C1 segment of cervical spinal cord (tissue), 14 donors: ENCODE measurements at places on chromosomes 4 and X.

- DNase-seq: no peak
Observed at GRCh38 chr4:22407361-22407760, 108.5 kb downstream of the ADGRA3 start.

DNA sequence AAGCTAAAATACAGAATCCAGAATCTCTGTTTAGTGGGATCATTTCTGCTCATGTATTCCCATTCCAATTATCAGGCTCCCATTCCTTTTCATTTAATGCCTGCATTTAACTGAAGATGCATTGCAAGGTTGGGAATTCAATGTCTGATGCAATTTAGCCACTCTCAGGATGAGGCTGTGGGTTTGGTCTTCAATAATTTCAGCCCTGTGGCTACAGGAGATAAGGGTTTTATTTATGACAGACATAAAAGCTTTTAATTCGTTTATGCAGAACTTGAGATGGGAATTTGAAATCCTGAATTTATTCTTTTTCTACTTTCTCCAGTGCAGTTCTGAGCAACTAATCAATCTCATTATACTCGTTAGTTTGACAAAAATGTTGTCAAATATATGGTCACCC lies 1225.9 kb downstream of the PCDH18 start:
- DNase-seq: no peak

DNA sequence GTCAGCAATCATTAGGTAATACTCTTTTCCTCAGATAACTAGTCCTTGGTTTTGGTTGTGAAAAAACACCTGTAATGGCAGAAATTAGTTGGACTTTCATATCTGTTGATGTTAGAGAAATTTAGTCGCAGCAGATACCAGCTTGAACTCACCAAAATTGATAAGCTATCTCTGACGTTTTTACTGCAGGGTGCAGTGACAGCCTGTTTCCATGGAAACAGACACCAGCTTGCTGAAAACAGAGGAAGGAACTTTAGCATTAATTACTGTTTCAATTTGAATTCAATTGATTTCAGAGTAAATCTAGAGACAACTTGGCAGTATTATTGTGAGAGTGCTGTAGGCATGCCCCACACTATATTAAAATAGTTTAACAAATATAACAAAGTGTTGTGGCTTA lies 246.5 kb downstream of the PPP1R2C start:
- DNase-seq: no peak

GRCh38 chr4:152500800-152501434 lies 35.0 kb downstream of the FBXW7 start:
- DNase-seq: peak; percentile 0

DNA sequence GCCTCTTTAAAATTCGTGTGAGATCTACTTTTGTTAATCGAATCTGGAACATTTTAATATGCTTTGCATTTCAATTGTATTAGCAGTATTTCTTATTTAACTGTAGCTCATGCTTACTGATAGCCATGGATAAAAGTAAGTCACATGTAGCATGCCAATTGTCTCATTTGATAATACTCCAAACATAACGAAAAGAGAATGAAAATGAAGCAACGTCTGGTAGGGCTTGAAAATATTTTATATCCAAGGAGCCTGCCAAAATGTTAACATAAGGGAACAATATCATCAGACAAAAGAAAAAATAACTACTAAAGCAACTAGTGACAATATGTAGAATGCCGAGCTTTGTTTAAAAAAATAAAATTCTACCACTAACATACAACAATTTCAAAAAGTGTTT lies 94.1 kb upstream of the MID1 start:
- no peak for DNase-seq

DNA sequence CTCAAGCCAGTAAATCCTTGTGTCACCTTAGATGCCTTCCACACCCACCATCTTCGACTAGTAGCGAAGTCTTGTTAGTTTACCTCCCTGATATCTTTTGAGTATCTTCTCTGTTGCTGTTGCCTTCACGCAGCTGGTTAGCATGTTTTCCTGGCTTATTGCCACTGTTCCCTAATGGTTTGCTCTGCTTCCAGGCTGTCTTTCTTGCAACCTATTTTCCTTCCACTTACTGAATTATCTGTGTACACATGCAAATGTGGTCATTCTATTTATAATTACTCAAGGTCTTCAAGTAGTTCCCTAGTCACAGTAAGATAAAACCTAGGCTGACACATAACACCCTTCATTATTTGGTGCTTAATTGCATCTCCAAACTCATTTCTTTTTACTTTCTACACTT lies 89.5 kb downstream of the UGT8 start:
- no peak for DNase-seq

- DNase-seq: no peak
Observed at GRCh38 chr4:42778349-42778748, 114.2 kb upstream of the GRXCR1 start.

DNA sequence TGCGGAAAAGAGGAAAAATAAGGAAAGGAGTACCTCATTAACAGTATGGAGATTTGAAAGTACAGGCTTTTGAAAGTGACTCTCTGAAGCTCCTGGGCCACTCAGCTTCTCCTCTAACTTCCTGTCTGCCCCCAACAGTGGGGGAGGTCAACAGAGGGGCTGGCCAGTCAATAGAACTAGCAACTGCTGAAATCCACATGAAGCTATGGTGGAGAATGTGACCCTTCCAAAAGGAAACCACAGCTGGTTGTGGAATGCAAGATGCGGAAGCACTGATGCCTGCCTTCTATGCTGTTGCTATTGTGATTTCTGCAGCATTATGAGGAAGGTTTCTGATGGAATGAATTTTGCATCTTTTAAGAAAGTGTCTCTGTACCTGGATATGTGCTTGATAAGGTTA lies 2.4 kb downstream of the CORIN start:
- no peak for DNase-seq

- DNase-seq: no peak
Observed at GRCh38 chr4:122140834-122141233, 11.3 kb upstream of the BLTP1 start.

- no peak for DNase-seq
Observed at GRCh38 chrX:4240541-4241194, 527.2 kb upstream of the PRKX start.

- DNase-seq: no peak
Observed at GRCh38 chr4:149048451-149049143, 606.4 kb upstream of the NR3C2 start.

GRCh38 chrX:128781506-128781905 lies 729.3 kb upstream of the ACTRT1 start:
- no peak for DNase-seq

DNA sequence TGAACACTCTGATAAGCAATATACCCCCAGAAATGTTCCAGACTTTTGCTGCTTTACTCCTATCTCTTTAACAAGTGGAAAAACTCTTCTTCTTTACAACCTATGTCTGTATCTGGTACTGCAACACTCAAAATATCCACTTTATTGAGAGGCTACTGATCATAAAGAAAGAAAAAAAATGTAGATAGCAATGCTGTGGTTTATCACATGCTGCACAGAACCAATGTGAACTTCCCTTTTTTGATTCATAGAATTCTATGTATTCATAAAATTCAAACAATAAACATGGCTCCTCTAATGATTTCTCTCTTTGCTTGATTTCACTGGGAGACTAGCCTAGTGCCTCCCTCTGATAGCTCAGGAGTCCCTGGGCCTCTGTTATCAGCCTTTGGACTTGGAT lies 223.5 kb downstream of the ZNF674 start:
- DNase-seq: no peak

DNA sequence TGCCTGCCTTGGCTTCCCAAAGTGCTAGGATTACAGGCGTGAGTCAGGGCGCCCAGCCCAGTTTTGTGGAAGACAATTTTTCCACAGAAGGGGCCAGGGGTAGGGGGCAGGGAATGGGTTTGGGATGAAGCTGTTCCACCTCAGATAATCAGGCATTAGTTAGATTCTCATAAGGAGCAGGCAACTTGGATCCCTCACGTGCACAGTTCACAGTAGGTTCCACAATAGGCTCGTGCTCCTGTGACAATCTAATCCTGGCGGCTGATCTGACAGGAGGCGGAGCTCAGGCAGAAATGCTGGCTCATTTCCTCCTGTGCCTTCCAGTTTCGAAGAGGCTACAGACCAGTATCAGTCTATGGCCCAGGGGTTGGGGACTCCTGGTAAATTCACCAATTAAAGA lies 491.6 kb upstream of the AADAT start:
- DNase-seq: no peak

GRCh38 chrX:111467896-111468295 lies 43.5 kb upstream of the SERTM2 start:
- DNase-seq: no peak

DNA sequence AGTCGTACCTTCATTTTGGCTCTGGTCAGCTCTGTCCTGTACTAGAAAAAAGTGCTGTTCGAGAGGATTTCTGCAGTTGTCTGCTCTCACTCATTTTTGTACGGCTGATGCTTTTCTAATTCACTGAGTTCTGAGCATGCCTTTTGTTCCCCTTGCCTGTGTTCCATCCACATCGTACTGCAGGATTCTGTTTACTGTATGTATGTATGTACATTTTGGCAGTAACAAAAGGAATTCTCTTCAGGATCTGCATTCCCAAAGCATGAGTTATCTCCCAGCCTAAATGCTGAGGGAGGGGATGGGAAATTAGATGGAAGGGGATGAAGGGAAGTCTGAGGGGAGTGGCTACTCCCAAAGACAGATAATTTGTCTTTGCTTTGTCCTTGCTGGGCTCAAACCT lies 87.6 kb downstream of the GBA3 start:
- no peak for DNase-seq

DNA sequence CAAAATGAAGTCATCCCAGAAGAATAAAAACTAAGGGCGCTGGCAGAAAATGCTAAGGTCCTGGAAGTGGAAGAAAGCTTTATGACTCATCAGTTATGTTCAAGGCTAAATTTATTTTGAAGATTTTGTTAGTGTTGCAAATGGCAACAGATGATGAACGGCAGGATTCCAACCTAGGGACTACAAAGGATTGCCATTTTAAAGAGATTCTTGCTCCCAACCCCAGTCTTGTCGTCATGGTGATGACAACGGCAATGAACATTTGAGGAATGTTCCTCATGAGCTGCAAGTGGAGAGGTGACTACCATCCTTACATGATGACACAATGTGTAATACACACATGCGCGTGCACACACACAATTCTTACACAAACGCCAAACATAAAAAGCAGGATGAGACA lies 54.4 kb upstream of the FTHL17 start:
- DNase-seq: no peak

DNA sequence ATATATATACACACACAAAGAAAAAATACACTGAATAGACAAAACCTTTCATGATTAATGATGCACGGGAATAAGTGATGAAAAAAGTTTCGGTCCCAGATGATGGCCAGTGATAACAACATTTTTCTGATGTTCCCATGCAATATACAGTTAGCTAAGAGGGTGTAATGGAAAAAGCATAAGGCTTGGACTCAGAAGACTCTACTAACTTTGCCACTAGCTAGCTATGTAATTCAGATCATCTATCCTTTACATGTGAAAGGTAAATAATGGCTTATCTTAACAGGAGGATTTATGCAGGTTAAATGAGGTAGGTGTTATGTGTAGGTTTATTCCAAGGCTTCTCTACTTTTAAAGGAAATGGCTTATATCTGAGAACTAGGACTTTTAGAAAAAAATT lies 4.3 kb downstream of the RPS3A start:
- no peak for DNase-seq

DNA sequence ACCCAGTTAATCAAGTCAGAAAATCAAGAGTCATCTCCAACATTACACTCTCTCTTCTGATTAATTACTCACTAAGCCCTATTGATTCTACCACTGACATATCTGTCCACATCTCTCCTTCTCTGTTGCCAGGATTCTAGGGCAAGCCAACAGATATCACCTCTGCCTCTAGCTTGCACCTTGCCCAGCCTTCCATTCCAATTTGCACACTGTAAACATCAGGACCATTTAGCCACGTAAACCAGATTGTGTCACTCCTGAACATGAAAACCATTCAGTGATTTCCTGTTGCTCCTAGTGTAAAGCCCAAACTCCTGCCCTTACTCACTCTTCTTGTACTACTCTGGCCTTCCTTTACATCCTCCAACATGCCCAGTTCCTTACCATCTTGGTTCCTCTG lies 68.0 kb upstream of the PLS3 start:
- DNase-seq: no peak

DNA sequence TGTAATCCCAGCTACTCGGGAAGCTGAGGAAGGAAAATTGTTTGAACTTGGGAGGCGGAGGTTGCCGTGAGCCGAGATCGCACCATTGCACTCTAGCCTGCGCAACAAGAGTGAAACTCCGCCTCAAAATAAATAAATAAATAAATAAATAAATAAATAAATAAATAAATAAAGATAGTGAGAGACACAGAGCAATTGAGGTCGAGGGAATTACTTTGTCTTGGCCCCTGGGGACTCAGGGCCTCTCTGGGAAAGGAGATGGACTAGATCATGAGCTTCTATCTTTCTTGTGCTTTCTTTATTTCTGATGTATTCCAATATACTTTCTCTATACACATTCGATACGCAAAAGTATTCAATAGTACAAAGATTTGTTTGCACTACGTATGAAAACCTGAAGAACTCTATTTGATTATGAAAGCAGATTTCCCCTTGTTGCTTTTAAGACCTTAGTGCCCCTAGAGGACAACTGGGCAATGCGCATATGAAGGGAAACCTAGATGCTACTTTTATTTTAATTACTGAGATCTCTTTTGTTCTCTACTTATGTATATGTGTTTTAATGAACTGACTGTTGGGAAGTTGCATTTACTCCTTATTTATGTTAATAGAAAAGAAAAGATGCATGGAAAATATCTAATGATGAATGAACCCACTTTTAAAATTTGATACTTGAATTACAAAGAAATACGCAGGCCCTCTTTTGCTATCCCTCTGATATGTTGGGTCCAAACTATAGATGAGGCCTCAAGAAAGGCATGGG lies 12.8 kb upstream of the ELOVL6 start:
- no peak for DNase-seq

DNA sequence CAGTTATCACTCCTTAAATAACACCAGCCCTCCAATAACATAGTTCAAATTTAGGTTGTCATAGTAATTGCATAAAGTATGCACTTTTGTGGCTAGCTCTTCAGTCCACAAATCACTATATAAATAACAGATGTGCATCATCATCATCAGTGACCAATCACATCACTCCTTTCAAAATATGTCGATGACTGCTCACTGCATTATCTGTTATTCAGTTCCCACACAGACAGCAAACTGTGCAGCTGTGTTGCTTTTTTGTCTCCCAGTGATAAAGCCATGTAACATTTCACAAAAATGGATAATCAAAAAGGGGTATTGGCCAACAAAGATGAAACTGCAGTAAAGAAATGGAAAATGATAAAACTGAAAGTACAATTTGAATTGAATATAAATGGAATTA lies 205.4 kb downstream of the DCLK2 start:
- DNase-seq: no peak

- no peak for DNase-seq
Observed at GRCh38 chr4:159086606-159087005, 16.3 kb upstream of the RAPGEF2 start.
